ENCODE measurements at places on chromosomes 7 and 10. TPM values are rescaled to one million over a fixed set of nuclear protein-coding genes. Genes with fewer than 3 reads are reported as not detected.

MEPCE gene
- total RNA-seq, result 25.1 TPM

COL1A2 gene
- total RNA-seq, result 49.8 TPM

GLCCI1 gene
- 2.5 TPM for total RNA-seq

DRGX gene
- total RNA-seq, result not detected

TNKS2 gene
- 11.5 TPM for total RNA-seq

SLC26A4 gene
- 0.27 TPM for total RNA-seq

CEP41 gene
- total RNA-seq, result 2.7 TPM

PPP1R17 gene
- not detected for total RNA-seq

All from right lobe of liver (tissue), 6 donors.